ENCODE measurements at places on chromosomes 3 and 15.
A peak's percentile ranks its signal among the peaks of the same experiment; 100 is the strongest.

DNA sequence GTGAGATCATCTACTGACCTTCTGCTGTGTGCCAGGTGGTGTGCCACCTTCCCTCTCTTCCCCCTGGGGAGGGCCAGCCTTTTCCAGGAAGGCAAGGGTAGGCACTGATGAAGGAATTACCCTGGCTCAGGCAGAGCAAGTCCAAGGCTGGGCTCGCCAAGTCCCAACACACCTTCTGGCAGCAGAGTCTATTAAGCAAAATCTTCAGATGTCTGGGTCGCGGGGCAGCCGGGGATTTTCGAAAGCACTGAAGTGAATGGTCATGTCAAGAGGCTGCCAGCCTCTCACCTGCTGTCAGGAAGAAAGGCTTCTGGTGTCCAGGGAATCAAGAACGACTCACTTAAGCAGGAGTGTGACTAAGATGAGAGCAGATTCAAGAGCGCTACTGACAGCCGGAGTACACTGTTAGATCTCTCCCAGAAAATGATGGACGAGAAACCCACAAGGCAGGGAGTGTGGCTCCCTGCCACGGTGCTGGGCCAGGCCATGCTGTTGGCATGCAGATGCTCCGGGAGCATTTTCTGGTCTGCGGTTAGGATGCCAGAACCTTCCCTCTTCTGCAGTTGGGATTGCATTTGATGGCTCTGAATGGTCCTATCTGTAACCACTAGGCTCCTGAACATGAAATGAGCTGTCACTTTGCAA is 479.8 kb downstream of the SHQ1 start:
- no peak for DNase-seq

- DNase-seq, result no peak
Observed at GRCh38 chr15:27854601-27855000, 244.5 kb downstream of the OCA2 start.

- peak; percentile 80 for DNase-seq
Observed at GRCh38 chr3:52218454-52218853, 7.0 kb downstream of the TLR9 start.

DNA sequence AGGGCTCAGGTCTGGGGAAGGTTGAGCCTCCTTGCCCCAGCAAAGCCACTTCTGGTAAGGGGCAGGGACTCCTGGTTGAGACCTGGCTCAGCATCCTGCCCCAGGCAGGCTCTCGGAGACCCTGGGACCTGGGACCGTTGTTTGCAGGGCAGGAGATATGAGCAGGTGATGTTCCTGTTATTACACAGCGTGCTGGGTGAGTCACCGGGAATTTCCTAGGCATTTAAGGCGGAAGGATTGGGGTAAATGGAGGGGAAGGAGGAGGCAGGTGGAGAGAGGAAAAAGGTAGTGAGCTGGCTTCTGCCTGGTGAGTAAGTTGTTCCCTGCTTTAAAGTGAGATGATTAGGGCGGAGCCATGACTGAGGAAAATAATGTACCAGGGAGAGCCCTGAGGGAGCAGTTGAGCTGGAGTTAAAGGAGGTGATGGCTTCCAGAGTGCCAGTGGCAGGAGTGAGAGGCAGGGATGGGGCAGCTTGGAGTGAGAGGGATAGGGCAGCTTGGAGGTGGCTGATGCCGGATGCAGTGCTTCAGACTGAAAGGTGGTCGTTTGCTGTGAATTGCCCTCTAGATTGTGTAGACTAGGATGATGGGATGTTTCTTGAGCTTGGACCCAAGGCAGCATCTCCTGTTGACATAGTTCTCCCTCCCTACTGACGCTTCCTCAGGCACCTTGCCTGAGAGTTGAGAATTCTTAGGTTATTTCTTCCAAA is 79.4 kb downstream of the AAGAB start:
- no peak for DNase-seq

GRCh38 chr3:182978387-182978786 is 2.0 kb downstream of the DCUN1D1 start:
- no peak for DNase-seq

GRCh38 chr3:87968668-87969067 is 90.1 kb downstream of the CGGBP1 start:
- no peak for DNase-seq

GRCh38 chr3:133463347-133463860 is 63.5 kb downstream of the BFSP2 start:
- DNase-seq, result no peak

DNA sequence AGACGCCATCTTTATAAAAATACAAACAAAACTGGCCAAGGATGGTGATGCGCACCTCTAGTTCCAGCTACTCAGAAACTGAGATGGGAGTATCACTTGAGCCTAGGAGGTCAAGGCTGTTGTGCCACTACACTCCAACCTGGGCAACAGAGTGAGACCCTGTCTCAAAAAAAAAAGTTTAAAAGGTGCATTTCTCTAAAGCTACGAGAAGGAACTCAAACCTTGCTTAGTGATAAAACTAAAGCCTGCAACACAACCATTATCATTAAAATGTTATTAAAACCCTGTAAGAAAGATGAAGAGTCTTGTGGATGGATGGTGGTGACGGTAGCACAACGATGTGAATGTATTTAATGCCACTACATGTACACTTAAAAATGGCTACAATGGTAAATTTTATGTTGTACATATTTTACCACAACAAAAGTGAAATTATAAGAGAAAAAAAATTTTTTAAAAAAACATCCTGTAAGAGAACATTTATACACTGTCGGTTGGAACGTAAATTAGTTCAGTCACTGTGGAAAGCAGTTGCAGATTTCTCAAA is 3.1 kb downstream of the PLD1 start:
- no peak for DNase-seq

DNA sequence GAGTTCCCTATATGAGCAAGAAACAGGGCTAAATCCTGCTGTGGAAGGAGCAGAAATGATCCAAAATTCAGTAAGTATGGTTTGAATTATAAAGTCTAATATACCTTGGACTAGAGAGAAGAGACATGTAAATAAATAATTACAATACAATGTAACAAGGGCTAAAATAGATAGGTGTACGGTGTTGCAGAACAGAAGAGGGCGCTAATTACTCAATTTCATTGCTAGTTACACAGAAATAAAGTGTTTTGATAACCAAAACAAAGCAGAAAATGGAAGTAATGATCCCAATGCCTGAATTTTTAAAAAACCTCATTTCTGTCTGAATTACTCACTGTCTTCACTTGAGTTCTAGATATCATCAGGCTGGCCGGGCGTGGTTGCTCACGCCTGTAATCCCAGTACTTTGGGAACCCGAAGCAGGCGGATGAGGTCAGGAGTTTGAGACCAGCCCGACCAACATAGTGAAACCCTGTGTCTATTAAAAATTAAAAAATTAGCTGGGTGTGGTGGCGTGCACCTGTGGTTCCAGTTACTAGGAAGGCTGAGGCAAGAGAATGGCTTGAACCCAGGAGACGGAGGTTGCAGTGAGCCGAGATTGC is 8.3 kb upstream of the PLCH1 start:
- no peak for DNase-seq

DNA sequence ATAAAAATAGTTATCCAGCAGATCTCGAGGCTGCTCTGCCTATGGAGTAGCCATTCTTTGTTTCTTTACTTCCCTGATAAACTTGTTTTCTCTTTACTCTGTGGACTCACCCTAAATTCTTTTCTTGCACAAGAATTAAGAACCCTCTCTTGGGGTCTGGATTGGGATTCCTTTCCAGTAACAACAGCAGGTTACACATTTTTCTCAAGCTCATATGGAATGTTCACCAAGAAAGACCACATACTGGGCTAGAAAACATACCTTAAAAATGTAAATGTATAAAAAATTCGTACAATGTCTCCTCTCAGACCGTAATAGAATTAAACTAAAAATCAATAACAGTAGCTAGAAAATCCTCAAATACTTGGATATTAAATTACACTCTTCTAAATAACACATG is 299.2 kb downstream of the CNTN3 start:
- no peak for DNase-seq

- DNase-seq, result peak; percentile 38
Observed at GRCh38 chr15:40695469-40695890, 506 bp downstream of the RAD51 start.

DNA sequence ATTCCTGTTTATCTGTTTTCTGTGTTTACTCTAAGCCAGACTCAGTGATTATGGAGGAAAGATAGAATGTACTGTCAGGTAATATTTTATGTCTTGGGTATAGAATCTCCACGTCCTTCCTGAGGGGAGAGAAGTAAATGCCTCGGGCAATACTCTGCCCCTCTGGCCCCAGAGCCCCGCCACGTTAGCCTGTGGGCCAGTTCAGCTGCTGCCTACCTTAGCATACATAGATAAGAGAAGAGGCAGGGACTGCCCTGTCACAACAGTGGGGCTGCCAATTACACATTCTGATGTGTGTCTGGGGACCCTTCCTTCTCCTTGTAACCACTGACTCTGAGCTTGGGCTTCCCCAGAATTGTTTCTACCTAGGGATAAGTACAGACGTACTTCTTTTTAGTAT is 347.7 kb upstream of the ATP11B start:
- no peak for DNase-seq

- no peak for DNase-seq
Observed at GRCh38 chr3:20256144-20256543, 70.1 kb upstream of the SGO1 start.

GRCh38 chr3:189235214-189235613 is 63.4 kb downstream of the TPRG1 start:
- DNase-seq, result no peak

DNA sequence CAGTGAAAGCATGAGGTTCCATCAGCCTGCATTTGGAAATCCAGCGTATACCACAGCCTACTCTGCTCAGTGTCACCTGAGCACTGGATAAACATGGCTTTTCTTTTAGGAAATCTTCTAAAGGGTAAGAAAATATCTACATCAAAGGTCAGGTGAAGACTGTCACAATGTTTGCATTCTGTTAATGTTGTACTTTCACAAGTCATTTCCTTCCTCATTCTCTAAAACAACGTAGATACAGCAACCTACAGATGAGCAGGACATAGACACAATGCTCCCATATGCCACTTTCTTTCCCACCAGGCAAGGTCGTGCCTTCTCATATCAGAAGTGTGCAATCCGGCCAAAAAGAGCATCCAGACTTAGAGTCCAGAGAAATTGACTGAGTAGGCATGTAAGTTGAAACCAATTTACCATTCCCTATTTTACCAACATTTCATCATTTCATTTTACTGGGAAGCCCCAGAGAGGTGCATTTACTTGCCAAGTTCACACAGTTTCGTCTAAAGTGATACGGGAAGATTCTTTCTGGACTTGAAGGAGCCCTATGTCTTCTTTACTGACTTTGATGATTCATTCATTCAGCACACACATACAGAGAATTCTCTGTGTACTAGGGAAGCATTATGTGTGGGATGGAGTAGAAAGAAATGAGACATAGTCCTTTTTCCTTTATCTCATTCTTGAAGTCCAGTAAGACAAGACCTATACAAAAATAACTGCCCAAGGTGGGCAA is 30.6 kb upstream of the LPP start:
- DNase-seq, result no peak

DNA sequence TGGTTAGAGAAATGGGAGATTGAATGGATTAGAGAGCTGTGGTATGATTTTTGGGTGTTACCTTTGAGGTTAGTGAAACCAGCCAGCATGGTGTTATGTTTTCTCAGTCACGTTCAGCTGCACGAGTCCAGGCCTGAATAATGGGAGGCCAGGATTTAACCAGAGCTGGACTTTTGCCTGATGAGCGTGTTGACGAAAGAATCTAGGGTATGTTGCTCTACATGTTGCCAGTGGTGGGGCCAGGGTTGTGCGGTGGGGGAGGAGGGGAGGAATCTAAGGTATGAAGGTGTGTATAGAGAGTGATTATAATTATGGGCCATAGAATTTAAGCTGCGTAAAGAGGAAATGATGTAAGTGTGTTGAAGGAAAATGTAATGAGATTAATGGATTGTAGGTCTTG is 22.8 kb downstream of the MINDY2 start:
- DNase-seq, result no peak

GRCh38 chr3:179166561-179167201 is 18.5 kb downstream of the PIK3CA start:
- DNase-seq, result no peak

DNA sequence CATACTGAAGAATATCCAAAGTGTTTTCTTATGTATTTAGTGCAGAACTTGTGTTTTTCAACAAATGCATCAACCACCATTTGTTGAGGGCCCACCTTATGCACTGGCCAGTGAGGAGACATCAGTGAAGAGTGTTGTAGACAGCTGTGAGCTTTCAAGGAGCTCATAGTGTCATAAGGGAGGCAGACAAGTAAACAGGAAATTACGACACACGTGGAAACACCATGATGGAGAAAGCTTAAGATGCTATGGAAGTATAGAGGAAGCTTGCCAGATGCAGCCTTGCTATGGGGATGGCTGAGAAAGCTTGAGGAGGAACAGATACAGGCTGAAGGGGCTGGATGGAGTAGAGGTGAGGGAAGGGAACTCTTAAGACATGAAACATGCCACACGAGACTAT is 50.8 kb upstream of the PSMD6 start:
- no peak for DNase-seq

DNA sequence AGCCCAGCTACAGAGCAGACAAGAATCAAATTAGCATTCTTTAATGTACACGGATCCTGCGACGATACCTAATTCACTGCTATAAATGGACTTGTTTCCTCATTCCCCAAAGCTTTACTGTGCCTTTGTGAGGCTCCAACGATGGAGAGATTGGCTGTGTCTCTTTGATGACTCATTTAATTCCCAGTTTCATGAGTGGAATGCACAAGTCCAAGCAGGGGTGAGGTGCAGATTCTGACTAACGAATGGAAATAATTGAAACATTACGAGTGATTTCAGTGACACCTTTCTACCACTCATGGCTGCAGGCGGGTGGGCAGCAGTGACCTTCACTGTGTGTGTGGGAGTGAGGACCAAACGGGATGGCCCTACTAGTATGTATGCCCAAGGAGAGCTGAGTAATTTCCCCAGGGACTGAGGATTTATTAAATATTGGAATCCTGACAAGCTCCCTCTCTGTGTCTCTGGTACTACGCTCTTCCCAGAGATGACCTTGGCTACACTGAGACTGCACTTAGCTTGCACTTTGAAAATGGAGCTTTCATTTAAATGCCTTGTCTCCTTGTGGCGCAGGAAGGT is 156.7 kb downstream of the CACNA2D3 start:
- no peak for DNase-seq

DNA sequence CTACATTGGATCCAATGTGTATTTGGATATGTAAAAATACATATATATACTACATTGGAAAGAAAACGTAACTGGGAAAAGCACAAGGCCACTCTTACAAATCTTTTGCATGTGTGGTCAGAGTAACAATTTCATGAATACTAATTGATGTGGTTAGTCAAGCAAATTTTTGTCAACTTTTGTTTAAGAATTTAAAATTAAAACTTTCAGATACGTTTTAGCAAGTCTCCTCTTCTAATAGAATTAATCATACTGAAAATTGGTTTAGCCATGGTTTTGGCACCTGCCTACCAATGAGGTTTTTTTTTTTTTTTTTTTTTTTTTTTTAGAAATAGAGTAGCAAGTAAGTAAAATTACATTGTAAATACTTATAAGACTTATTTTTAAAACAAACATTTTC is 153.0 kb upstream of the CGNL1 start:
- no peak for DNase-seq

- DNase-seq, result no peak
Observed at GRCh38 chr3:101962055-101962454, 112.7 kb downstream of the NFKBIZ start.

All from CD4-positive, CD25-positive, alpha-beta regulatory T cell (primary cell).